ENCODE measurements at places on chromosomes 1 and 21. TPM values are rescaled to one million over a fixed set of nuclear protein-coding genes. Genes with fewer than 3 reads are reported as not detected.

TP73 gene
- total RNA-seq: 0.16 TPM

GSTM2 gene
- 23.4 TPM for total RNA-seq

MXRA8 gene
- total RNA-seq: 281 TPM

MRPL37 gene
- total RNA-seq: 83.2 TPM

NUAK2 gene
- 13.1 TPM for total RNA-seq

NCF2 gene
- 5.3 TPM for total RNA-seq

SPATA6 gene
- total RNA-seq: 6.4 TPM

LENEP gene
- total RNA-seq: not detected

DIO1 gene
- not detected for total RNA-seq

PKP1 gene
- total RNA-seq: 0.24 TPM

C1orf198 gene
- 9.3 TPM for total RNA-seq

OR2L5 gene
- not detected for total RNA-seq

HENMT1 gene
- total RNA-seq: 3.7 TPM

LYST gene
- 3.0 TPM for total RNA-seq

FOXO6 gene
- not detected for total RNA-seq

C1orf87 gene
- total RNA-seq: 1.0 TPM

CLDN19 gene
- total RNA-seq: not detected

DYNLT4 gene
- total RNA-seq: not detected

GPR37L1 gene
- total RNA-seq: not detected

CCDC17 gene
- 3.1 TPM for total RNA-seq

DCST1 gene
- total RNA-seq: not detected

PER3 gene
- total RNA-seq: 3.8 TPM

DDX20 gene
- total RNA-seq: 10.7 TPM

HMGCL gene
- total RNA-seq: 35.3 TPM

TNFSF18 gene
- total RNA-seq: 45.8 TPM

SPRR2A gene
- total RNA-seq: not detected

PAX7 gene
- not detected for total RNA-seq

C8B gene
- not detected for total RNA-seq

RAB7B gene
- 1.8 TPM for total RNA-seq

LRRN2 gene
- not detected for total RNA-seq

NR1I3 gene
- not detected for total RNA-seq

TRMT1L gene
- total RNA-seq: 26.6 TPM

TBX19 gene
- 0.26 TPM for total RNA-seq

PPIH gene
- total RNA-seq: 51.3 TPM

BNIPL gene
- 0.13 TPM for total RNA-seq

CLCA4 gene
- total RNA-seq: not detected

SH2D1B gene
- not detected for total RNA-seq

NPPB gene
- total RNA-seq: 0.78 TPM

ANKRD34A gene
- total RNA-seq: 1.0 TPM

CR1 gene
- total RNA-seq: not detected

VAV3 gene
- not detected for total RNA-seq

All from epithelial cell of alveolus of lung (primary cell).